ENCODE measurements at places on chromosomes 13 and 19. TPM values are rescaled to one million over a fixed set of nuclear protein-coding genes. Genes with fewer than 3 reads are reported as not detected.

ZNF846 gene
- 12.2 TPM for total RNA-seq

TINCR gene
- total RNA-seq, result 0.60 TPM

KIR3DL2 gene
- total RNA-seq, result not detected

KANK3 gene
- 8.0 TPM for total RNA-seq

RUBCNL gene
- 1.9 TPM for total RNA-seq

PRR19 gene
- 3.7 TPM for total RNA-seq

LHB gene
- not detected for total RNA-seq

TMEM272 gene
- total RNA-seq, result 0.09 TPM

LYL1 gene
- total RNA-seq, result 0.60 TPM
